NCI-H1930 (cell line): ENCODE measurements at places on chromosomes 3 and 15.

- no peak for DNase-seq
Observed at GRCh38 chr3:154794814-154795445, 285.2 kb upstream of the MME start.

- DNase-seq: no peak
Observed at GRCh38 chr3:188268336-188268735, 114.4 kb downstream of the LPP start.

DNA sequence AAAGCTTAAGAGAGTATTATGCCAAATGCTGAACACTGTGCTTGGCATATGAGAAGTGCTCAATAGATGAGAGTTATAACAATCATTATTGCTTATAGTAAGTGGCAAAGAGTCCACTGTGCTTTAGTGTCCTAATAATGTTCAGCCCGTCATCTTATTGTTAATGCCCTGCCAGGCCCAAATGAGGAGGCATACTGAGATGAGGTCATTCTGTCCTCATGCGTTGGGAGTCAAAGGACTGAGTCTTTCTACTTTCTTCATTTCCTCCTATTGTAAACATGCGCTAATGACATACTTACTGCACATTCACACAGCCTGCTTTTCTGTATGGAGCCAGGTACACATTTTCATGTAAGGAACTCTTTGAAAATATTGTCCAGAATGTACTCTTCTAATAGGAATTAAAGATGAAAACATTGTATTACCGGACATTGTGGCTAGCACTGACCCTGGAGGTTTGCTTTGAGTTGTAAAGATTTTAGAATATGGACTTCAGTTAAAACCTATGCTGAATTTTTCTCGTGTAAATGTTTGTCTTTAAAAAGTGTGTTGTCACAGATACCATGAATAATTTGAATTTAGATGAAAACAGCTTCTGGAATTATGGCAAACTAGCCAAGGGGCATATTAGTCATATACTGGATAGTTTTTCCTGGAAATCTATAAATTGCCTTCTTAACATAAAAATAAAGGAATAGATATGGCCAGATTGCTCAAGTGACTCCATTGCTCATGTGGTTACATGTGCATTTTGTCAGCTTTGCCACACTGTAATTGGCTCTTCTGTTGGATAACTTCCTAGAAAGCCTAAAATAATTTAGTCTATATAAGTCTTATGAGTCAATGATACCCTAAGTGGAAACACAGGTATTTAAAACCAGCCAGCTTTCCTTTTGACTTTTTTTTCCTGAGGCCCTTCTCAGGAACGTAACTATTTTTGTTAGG lies 38.3 kb downstream of the KBTBD12 start:
- no peak for DNase-seq

DNA sequence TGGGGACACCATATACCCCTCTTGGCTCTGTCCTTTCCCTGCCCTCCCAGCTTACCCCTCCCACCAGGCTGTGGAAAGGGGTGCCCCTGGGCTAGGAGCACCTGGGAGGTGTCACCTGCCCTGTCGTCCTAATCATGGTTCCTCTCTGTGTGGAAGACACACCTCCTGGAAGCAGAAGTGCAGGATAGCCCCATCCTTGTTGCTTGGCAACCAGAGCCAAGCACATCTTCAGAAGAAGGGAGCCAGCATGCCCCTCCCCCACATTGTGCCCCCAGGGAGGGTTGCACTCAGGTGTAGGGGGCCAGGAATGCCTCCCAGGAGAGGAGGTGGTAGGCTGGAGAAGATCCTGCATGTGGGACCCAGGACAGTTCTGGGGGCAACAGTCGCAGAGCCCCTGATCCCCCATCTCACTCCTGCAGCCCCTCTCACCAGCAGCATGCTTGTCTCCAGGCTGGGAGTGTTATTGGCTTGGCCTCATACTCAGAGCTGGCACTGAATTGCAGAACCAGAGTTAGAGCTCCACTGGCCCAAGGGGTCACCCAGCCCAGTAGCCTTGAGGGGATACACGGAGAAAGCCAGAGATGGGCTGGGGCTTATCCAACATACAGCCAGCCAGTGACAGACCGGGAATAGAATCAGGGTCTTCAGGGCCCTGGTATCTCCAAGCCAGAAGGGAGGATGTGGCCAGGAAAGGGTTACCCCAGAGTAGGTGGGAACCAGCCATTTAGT lies 8.4 kb downstream of the RAB6B start:
- DNase-seq: no peak

DNA sequence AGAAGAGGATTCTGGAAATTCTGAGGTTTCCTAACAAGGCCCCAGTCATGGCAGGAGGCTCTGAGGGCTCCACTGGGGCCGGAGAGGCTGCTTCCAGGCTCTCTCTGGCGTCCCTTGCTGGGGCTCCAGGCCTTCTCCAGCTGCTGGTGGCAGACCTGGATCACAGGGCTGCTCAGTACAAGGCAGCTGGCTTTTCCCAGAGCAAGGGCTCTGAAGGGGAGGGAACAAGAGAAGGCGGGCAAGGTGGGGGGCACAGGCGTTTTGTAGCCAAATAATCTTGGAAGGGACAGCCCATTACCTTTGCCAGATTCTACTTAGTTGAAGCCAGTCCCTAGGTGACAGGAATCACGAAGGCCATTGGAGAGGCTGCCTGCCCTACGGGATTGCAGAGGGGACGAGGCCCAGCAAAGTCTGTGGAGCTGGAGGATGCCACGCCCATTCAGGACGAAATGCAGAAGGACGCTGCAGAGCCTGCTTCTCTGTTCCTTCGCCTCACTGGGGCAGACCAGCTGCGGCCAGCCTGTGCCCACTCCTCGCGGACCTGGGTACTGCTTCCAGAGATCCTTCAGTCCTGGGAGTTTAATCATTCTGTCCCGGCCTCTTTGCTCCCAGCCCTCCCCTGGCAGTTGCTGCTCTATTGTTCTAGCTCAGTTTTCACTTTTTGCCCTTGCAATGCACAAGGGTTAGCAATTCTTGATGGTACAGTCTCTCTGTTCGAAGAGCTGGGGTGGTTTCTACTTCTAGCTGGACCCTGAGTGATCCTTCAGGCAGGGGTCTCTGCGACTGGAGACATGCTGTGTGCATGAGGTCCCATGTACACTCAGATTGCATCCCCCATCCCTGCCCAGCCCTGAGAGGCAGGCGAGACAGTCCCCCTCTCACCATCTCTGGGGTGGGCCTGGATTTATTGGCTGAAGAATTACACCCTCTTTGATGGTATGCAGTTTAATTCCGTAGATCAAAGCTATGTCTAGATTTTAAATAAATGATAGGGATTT lies 149.3 kb upstream of the MEF2A start:
- no peak for DNase-seq

DNA sequence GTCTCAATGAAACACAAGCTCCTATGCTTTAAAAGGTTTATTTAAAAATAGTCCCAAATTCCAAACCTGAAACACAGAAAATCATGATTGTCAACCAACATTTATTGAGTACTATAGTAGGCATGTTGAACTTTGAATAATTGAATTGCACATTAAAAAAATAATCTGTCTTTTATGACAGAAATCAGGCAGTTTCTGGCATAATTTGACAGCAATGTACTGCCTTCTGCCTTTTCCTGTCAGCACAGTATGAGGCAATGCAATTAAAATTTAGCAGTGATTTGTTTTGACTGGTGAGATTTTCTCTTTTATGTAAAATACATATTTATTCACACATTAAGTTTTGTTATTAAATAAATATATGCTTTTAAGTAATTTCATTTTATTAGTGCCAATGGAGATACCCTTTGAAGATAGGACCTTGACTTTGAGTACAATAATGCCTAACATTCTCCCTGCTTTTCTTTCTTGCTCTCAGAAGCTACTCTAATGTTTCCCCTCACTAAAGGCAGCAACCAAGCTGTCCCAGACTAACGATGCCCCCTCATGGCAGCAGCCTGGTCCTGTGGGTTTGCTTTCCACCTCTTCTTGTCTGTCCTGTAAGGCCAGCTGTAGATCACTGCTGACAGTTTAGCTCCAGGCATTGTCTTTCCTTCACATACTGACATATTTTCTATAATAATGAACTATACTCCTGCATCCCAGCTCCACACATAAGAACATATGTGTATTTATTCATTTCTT lies 346.7 kb downstream of the IL20RB start:
- no peak for DNase-seq

DNA sequence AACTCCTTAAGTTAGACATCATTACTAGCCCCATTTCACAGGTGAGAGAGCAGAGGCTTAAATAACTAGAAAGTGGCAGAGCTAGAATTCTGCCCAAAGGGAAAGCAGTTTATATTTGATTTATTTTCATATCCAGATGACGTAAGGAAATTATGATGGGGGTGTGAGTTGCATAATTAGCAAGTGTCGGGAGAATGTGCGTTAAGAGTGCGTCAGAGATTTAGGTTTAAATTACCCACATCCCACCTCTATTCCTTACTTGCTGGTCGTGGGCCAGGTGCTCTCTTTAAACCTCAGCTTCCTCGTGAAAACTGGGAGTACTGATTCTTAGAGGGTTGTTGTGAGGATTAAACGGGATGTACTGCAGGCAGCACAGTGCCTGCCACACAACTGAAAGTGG lies 32.3 kb downstream of the FSTL1 start:
- no peak for DNase-seq

GRCh38 chr15:56099311-56099710 lies 105.9 kb upstream of the NEDD4 start:
- no peak for DNase-seq

DNA sequence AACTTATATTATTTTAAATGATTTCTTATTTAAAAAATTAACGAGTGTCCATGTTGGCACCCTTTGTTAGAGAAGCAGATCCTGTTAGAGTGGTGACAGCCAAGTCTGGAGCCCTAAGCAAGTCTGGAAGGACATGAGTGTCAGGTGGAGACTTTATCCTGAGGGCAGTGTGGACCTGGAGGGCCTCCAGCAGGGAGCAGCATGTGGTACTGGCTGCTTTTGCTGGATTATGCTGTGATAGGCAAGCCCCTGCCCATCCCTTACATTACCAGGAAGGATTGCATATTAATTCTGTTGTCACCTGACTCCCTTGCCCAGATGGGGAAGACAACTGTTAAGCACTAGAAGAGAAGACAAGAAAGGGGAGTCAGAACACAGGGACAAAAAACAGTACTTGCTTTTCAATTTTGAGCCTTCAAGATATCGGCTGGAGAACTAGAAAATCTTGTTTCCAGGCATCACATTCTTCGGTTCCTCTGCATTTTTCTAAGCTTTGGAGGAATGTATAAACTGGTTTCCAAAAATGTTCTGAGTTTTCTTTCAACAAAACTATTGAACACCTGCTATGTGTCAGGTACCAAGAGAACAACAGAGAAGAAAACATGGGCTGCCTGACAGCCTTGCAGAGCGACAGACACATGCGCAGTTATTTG lies 22.7 kb downstream of the ZNF860 start:
- no peak for DNase-seq

GRCh38 chr15:27094235-27094634 lies 123.3 kb downstream of the GABRG3 start:
- DNase-seq: no peak

DNA sequence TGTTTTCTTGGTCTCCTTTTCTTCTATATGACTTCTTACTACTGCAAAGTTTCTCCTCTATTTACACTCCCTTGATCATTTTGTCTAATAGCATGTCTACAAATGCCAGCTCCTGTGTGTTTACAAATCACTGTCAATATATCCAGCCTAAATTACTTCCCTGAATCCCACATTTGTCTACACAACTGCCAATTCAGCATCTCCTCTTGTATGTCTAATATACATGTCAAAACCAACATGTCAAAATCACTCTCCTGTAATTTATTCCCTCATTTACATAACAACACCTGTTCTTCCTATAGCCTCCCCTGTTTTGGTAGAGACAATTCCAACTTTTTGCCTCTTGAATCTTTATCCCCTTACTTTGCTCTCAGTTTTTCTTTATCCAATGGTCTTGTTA lies 359.3 kb downstream of the PLOD2 start:
- DNase-seq: no peak
